ENCODE measurements at places on chromosomes 2 and 18.

DNA sequence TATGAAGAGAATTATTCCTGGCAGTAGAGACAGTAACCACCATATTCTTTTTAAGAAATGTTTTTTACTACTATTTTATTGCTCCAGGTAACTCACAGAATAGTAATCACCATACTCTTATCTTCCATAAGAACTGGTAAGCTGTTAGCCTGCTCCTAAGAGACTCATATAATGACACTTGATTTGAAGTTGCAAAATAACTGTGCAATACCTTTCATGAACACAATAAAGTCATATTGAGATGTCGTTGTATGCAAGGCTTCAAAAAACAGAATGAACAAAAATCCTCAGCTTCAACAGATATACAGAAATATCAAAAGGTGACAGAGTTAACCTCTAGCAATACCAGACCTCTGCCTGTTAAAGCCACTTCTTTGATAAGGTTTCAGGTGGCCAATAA is 360.1 kb downstream of the NBAS start:
- no peak for DNase-seq

- no peak for DNase-seq
Observed at GRCh38 chr2:31920962-31921361, 89.8 kb downstream of the MEMO1 start.

- peak; percentile 9 for DNase-seq
Observed at GRCh38 chr2:70456585-70457495, 96.8 kb downstream of the TGFA start.

DNA sequence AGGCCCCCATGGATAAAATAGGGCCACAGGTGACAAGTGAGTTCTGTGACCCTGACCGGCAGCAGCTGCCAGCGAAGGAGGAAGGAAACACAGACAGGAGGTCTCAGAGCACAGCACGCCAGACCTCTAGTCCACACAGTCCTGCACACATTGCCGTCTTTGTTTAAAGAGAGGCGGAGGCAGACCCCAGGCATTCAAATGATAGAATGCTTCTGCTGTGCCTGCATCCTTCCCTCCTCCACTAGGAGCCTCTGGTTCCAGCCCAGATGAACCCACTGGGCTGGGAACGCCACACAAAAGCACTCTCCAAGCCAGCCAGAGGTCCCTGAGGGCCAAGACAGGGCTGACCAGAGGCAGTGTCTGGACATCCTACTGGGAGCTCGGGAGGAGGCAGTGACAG is 118.7 kb downstream of the KLHL29 start:
- DNase-seq, result no peak

- no peak for DNase-seq
Observed at GRCh38 chr18:35991696-35992095, 19.2 kb downstream of the RMP24 start.

DNA sequence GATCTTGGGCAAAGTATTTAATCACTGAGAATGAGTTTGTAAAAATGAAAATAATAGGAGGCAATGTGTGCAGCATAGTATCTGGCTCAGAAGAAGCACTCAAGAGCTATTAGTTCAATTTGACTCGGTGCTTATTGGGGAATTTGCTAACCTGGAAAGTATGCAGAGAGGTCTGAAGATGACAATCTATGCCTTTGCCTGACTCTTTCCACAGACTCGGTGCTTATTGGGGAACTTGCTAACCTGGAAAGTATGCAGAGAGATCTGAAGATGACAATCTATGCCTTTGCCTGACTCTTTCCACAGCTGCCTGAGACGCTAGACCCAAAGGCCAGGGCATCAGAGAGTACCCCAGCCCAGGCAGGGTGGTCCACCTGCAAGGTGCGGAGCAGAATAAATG is 12.2 kb upstream of the SH3BP4 start:
- DNase-seq, result no peak

Data from stimulated activated CD4-positive, alpha-beta T cell treated with anti-CD3 and anti-CD28 coated beads, Interleukin-2, amount 100 ng/mL, for 24 hours (primary cell).